HFFc6 (cell line): ENCODE measurements at places on chromosomes 1 and 21.
A peak's percentile ranks its signal among the peaks of the same experiment; 100 is the strongest.

GRCh38 chr1:38361566-38361965 lies 315.0 kb upstream of the POU3F1 start:
- H3K27me3 ChIP-seq = no peaks in the 10 kb centered on the region; the same call in 1 of the 2 replicates
- no peak for DNase-seq
- H3K27ac ChIP-seq = no peak overlapping the region
- no peaks in the 10 kb centered on the region for H3K36me3 ChIP-seq

- H3K27ac ChIP-seq = peak overlapping the region; percentile 70; the same call in 1 of the 2 replicates
- H3K36me3 ChIP-seq = peaks cover 85% of the 10 kb centered on the region
- no peak overlapping the region for H3K4me3 ChIP-seq
- no peak for DNase-seq
Observed at GRCh38 chr1:170720661-170721060, 56.7 kb downstream of the PRRX1 start.

DNA sequence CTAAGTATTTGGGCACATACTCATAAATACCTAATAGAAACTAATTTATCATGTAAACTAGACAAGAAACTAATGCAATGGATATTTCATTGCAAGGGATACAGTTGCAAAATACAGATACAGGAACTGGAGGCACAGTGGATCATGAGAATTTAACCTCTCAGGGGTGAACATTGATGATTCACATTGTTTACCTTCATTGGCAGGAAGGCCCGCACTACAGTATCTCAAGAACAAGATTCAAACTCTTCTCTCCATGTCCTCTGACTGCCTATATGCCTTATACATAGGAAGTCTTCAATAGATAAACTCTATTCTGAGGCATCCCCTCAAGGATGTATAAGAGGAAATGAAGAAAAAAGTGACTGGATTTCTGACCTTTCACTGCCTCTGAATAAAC lies 18.4 kb upstream of the PTBP2 start:
- H3K4me3 ChIP-seq = no peak overlapping the region
- H3K27ac ChIP-seq = no peak overlapping the region
- DNase-seq = no peak
- H3K4me1 ChIP-seq = no peaks in the 10 kb centered on the region
- no peaks in the 10 kb centered on the region for H3K36me3 ChIP-seq

- no peak overlapping the region for H3K4me3 ChIP-seq
Observed at GRCh38 chr1:22223176-22223575, 80.3 kb upstream of the WNT4 start.

- no peak overlapping the region for H3K27ac ChIP-seq
- DNase-seq = no peak
- no peak overlapping the region for H3K4me3 ChIP-seq
- peaks cover 10% of the 10 kb centered on the region for H3K36me3 ChIP-seq
Observed at GRCh38 chr1:211938561-211938997, 96.8 kb downstream of the INTS7 start.

GRCh38 chr1:206829282-206829681 lies 36.1 kb upstream of the IL20 start:
- no peak for DNase-seq
- H3K4me3 ChIP-seq = no peak overlapping the region
- peaks cover 5% of the 10 kb centered on the region for H3K27me3 ChIP-seq
- no peaks in the 10 kb centered on the region for H3K36me3 ChIP-seq
- H3K4me1 ChIP-seq = peaks cover 28% of the 10 kb centered on the region

DNA sequence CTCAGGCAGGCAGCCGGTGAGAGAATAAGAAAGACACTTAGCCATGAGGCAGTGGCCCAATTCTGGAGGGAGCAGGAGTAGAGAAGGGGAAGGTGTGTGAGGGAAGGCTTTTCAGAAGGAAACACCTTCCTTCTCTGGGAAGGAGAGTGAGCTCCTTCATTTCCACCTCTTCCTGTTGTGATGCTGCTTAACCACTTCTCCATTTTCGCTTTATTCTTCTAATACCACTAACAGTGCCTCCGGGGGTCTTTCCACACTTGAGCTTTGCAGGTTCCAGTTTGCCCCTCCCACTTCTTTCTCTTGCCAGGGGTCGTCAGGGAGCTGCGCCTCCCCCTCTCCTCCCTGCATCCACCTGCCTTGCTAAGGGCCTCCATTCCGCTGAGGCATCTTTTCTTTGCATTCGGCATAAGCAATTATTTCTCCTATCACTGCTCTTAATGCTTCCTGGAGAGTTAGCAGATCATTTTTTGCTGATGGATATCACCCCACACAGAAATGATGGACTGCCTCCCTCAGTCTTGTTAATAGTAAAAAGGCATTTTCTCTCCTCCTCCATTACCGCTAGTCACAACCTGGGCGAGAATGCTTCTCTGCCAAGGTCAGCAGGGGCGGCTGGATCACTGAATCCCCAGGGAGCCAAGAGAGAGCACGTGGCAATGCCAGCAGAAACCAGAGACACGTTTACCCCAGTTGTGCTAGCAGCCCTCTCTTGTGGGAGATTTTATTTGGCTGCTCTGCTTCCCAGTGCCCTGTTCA lies 74.8 kb downstream of the ELAVL4 start:
- DNase-seq = no peak
- no peaks in the 10 kb centered on the region for H3K4me1 ChIP-seq
- H3K27me3 ChIP-seq = no peaks in the 10 kb centered on the region; the same call in none of the 2 replicates
- H3K36me3 ChIP-seq = no peaks in the 10 kb centered on the region
- no peak overlapping the region for H3K27ac ChIP-seq
- H3K4me3 ChIP-seq = no peak overlapping the region

DNA sequence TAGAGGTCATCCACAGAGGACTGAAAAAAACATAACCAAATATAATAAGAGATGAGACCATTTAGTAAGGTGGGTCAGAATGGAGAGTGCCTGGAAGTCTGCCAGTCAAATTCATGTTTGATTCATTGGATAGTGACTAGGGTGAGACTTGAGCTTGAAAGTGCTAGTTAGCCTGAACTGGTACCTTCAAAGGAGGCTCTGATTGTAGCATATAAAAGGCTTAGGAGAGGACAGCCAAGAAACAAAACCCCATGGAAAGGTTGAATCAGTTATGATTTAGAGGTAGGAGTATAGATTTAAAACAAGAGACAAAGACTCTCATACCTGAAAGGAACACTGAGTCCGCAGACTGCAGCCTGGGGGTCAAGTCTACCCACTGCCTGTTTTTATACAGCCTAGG lies 44.4 kb upstream of the LRRC8C start:
- H3K27me3 ChIP-seq = peaks cover 10% of the 10 kb centered on the region; the same call in 1 of the 2 replicates
- H3K4me1 ChIP-seq = no peaks in the 10 kb centered on the region
- H3K4me3 ChIP-seq = no peak overlapping the region
- no peak overlapping the region for H3K27ac ChIP-seq
- no peak for DNase-seq

GRCh38 chr1:103529746-103530145 lies 4.2 kb downstream of the RNPC3 start:
- peaks cover 63% of the 10 kb centered on the region for H3K4me1 ChIP-seq
- H3K4me3 ChIP-seq = no peak overlapping the region
- peak; percentile 33 for DNase-seq
- no peak overlapping the region for H3K27ac ChIP-seq

DNA sequence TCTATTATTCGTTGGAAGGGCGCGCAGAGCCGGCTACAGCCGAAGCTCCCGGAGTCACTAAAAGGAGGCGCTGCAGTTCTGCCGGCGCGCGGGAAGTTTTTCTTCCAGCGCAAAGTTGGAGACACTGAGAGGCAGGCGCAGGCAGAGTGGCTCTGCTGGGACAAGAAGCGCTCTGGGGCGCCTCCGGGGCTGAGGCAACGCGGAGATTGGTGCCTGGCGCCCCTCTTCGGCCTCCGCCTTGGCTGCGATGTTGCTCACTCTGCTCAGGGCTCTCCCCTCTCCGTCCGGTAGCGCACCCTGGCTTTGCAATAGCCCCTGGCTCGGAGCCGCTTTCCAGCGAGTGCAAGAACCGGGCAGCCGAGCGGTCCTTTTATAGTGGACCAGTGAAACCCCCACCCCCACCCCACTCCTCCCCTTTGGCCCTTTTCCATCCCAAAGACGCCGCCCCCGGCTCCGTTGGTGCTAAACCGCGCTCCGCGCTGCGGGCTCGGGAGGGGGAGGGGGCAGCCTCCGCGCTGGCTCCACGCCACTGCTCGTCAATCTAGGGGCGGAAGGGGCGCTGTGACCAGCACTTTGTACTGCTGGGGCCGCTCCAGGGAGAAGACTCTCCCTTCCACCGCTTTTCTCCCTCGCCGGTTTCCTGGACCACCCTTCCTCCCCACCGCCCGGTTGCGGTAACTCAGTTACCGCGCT lies at the start of gene ADAMTS1:
Gene ADAMTS1, minus strand, starts transcription at position 344 of the 693 bp plus-strand sequence. CDS start 455 bp downstream, outside the sequence.
- peaks cover 43% of the 10 kb centered on the region for H3K4me1 ChIP-seq
- H3K27me3 ChIP-seq = peaks cover 23% of the 10 kb centered on the region
- H3K27ac ChIP-seq = peak within 1 kb of the TSS; percentile 94
- peaks cover 39% of the 10 kb centered on the region for H3K36me3 ChIP-seq
- DNase-seq = peak; percentile 94
- H3K4me3 ChIP-seq = peak within 1 kb of the TSS; percentile 94
